ENCODE measurements at places on chromosomes 11 and 22.

GRCh38 chr22:37358917-37359316 lies 68.4 kb downstream of the ELFN2 start:
- H3K4me3 ChIP-seq = no peak overlapping the region
- H3K4me1 ChIP-seq = no peaks in the 10 kb centered on the region
- no peak overlapping the region for H3K27ac ChIP-seq

GRCh38 chr11:77999446-78000030 lies 5.1 kb upstream of the INTS4 start:
- 0 out of 2 replicates have a peak, but pooled peaks cover 3% of the 10 kb centered on the region for H3K4me1 ChIP-seq
- no peak for DNase-seq
- no peaks in the 10 kb centered on the region for H3K27me3 ChIP-seq
- H3K4me3 ChIP-seq = no peak overlapping the region
- H3K36me3 ChIP-seq = no peaks in the 10 kb centered on the region

- H3K36me3 ChIP-seq = peaks cover 18% of the 10 kb centered on the region
- no peak for DNase-seq
- H3K27me3 ChIP-seq = no peaks in the 10 kb centered on the region
Measured at GRCh38 chr11:46075168-46075567, 46.1 kb downstream of the PHF21A start.

- no peak overlapping the region for H3K4me3 ChIP-seq
- no peak for DNase-seq
Measured at GRCh38 chr11:73428227-73428626, 52.0 kb downstream of the RELT start.

GRCh38 chr22:50444663-50445062 lies 30.2 kb downstream of the SBF1 start:
- H3K4me3 ChIP-seq = no peak overlapping the region
- no peak for DNase-seq
- H3K36me3 ChIP-seq = peaks cover 6% of the 10 kb centered on the region
- no peaks in the 10 kb centered on the region for H3K27me3 ChIP-seq
- no peak overlapping the region for H3K27ac ChIP-seq
- H3K4me1 ChIP-seq = no peaks in the 10 kb centered on the region

GRCh38 chr11:47480762-47481161 lies 31.8 kb upstream of the RAPSN start:
- DNase-seq = no peak
- no peak overlapping the region for H3K27ac ChIP-seq
- H3K27me3 ChIP-seq = no peaks in the 10 kb centered on the region
- H3K4me3 ChIP-seq = no peak overlapping the region

DNA sequence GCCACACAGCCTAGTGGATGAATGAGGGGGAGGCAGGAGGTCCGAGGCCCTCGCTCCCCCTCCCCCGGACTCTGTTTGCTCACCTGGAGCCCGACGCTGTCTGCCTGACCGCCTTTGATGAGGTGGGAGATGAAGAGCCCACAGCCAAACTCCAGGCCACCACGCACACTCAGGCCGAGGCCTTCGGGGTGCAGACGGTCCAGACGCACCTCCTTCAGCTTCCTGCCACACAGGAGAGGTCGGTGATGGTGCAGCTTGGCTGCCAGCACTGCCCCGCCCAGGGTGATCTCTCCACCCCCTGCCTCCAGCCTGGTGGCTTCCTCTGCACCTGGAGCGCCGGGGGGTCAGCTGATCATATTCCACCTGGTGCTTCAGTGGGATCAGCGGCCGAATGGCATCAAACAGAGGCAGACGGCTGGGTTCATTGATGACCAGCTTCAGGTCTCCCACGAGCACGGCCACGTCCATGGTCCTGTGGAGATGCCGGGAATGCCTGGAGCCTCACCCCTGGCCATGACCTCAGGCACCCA lies 13.1 kb downstream of the USH1C start:
- no peaks in the 10 kb centered on the region for H3K36me3 ChIP-seq
- DNase-seq = no peak
- H3K4me3 ChIP-seq = no peak overlapping the region
- H3K4me1 ChIP-seq = no peaks in the 10 kb centered on the region

DNA sequence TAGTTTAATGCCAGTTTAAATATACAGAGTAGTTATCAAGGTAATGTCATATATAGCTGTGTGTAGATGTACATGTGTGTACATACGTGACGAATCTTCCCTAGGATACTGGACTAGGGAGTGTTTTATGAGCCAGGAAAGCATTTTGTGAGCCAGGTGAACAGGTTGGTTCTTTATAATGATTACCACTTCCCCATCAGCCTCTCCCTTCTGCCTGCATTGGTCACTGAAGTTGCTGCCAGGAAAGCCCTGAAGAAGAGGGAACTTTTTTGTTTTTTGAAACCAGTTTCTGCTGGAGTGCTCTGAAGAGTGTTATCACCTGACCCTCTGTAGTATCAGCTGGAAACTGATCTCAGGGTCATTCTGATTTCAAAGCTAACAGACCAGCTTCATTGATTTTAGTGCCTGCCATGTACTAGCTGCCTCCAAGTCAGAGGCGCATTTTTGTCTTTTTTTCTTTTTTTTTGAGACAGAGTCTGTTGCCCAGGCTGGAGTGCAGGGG lies 14.2 kb upstream of the ST14 start:
- H3K4me3 ChIP-seq = no peak overlapping the region
- H3K4me1 ChIP-seq = no peaks in the 10 kb centered on the region
- DNase-seq = no peak
- no peak overlapping the region for H3K27ac ChIP-seq

DNA sequence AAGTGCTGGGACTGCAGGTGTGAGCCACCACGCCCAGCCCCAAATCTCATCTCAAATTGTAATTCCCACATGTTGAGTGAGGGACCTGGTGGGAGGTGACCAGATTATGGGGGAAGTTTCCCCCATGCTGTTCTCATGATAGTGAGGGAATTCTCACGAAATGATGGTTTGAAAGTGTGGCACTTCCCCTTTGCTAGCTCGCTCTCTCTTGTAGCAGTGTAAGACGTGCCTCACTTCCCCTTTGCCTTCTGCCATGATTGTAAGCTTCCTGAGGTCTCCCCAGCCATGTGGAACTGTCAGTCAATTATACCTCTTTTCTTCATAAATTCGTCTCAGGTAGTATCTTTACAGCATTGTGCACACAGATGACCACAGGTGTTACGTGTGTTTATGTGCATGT lies 357.8 kb downstream of the CADM1 start:
- no peaks in the 10 kb centered on the region for H3K4me1 ChIP-seq
- no peaks in the 10 kb centered on the region for H3K36me3 ChIP-seq
- H3K4me3 ChIP-seq = no peak overlapping the region
- DNase-seq = no peak

DNA sequence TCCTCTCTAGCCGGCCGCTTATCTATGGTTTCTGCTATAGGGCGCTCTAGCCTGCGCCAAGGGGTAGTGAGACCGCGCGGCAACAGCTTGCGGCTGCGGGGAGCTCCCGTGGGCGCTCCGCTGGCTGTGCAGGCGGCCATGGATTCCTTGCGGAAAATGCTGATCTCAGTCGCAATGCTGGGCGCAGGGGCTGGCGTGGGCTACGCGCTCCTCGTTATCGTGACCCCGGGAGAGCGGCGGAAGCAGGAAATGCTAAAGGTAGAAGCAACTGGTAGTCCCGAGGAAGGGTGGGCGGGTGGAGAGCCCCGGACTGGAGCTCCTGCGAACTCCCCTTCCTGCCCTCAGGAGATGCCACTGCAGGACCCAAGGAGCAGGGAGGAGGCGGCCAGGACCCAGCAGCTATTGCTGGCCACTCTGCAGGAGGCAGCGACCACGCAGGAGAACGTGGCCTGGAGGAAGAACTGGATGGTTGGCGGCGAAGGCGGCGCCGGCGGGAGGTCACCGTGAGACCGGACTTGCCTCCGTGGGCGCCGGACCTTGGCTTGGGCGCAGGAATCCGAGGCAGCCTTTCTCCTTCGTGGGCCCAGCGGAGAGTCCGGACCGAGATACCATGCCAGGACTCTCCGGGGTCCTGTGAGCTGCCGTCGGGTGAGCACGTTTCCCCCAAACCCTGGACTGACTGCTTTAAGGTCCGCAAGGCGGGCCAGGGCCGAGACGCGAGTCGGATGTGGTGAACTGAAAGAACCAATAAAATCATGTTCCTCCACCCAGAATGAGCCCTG lies at the start of the genes LBHD1 and UQCC3:
Gene LBHD1, minus strand, starts transcription at position 660 of the 782 bp plus-strand sequence. CDS start 2,236 bp downstream, outside the sequence.
Gene UQCC3, plus strand, starts transcription at position 66 of the 782 bp plus-strand sequence. Its CDS starts 73 bp downstream, at position 139.
- H3K36me3 ChIP-seq = peaks cover 46% of the 10 kb centered on the region
- no peaks in the 10 kb centered on the region for H3K27me3 ChIP-seq
- DNase-seq = peak; percentile 83
- H3K4me3 ChIP-seq = peak within 1 kb of the TSS; percentile 99
- H3K27ac ChIP-seq = no peak within 1 kb of the TSS
- H3K4me1 ChIP-seq = no peaks in the 10 kb centered on the region

DNA sequence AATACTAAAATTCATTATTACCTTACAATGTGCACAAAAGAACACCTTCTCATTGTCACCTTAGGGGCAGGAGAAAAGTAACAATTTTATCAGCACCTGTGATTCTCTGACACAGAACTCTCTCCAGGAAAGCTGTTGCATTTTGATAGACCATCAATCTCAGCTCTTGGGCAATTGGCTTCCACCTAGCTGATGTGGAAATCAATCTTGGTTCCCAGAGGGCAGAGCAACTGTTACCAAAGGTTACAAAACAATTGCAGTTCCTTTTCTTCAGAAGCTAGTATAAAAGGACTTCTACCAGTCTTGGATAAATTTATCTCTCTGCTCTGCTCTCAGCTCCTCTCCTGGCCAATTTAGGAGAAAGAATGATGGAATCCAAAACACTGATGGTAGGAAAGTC lies 157.8 kb upstream of the DDI1 start:
- H3K4me1 ChIP-seq = no peaks in the 10 kb centered on the region
- H3K27ac ChIP-seq = no peak overlapping the region
- no peak overlapping the region for H3K4me3 ChIP-seq
- H3K27me3 ChIP-seq = no peaks in the 10 kb centered on the region
- peaks cover 3% of the 10 kb centered on the region for H3K36me3 ChIP-seq

DNA sequence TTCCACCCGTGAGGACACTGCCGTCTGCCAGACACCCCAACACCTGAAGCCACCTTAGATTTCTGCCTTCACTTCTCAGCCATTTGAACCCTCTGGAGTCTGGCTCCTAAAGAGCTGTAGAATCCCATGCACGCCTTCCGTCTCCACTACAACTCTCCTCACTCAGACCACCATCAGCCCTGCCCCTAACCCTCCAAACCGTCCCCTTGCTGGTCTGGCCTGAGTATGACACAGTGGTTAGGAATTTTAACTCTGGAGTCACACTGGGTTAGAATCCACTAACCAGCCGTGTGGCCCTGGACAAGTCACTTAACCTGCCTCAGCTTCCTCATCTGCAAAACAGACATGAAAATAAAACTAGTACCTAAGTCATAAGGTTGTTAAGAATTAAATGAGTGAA lies 3.0 kb downstream of the CNIH2 start:
- H3K27ac ChIP-seq = no peak overlapping the region
- no peak overlapping the region for H3K4me3 ChIP-seq
- H3K27me3 ChIP-seq = no peaks in the 10 kb centered on the region
- no peaks in the 10 kb centered on the region for H3K4me1 ChIP-seq
- no peak for DNase-seq

DNA sequence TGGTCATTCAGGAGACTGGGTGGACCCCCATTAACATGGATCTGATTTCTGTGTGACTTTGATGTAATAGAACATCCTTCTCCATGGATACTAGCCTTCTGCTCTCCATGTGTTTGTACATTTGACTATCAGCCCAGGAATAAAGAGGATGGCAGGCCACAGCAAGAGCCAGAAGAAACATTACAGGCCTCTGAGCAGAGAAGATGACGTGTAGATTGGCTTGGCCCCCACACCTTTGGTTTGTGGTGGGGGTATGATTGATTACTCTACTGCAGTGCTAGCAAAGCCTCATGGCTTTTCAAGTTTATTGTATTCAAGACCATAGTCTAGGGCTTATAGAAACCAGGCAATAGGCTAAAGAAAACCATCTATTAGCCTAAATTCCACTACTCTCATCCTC lies 77.0 kb downstream of the GRAMD1B start:
- no peaks in the 10 kb centered on the region for H3K27me3 ChIP-seq
- H3K4me1 ChIP-seq = no peaks in the 10 kb centered on the region
- H3K27ac ChIP-seq = no peak overlapping the region
- H3K36me3 ChIP-seq = no peaks in the 10 kb centered on the region

DNA sequence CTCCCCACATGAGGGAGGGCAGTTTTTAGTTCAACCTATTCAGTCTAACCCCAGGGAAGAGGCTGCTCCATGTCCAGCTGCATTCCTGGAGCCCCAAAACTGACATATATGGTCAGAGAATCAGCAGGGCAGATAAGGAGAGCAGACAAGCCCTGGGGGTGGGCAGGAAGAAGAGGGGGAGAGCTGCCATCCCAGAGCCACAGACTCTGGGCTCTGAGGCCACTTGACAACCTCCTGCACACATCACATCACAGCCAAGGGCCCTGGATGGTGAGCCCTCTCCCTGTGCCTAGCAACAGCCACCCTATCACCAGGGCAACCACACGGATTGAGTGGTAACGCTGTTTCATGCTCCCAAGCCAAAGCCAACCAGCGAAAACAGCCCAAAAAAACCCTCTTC lies 3.1 kb downstream of the ARHGAP1 start:
- DNase-seq = no peak
- no peak overlapping the region for H3K4me3 ChIP-seq
- H3K4me1 ChIP-seq = no peaks in the 10 kb centered on the region
- H3K36me3 ChIP-seq = peaks cover 21% of the 10 kb centered on the region

- H3K27ac ChIP-seq = no peak overlapping the region
- DNase-seq = no peak
- no peaks in the 10 kb centered on the region for H3K27me3 ChIP-seq
- no peak overlapping the region for H3K4me3 ChIP-seq
Measured at GRCh38 chr22:35219012-35219411, 38.3 kb upstream of the HMGXB4 start.

GRCh38 chr11:1034001-1034400 lies 2.5 kb downstream of the MUC6 start:
- no peak overlapping the region for H3K27ac ChIP-seq
- no peak for DNase-seq
- H3K4me3 ChIP-seq = no peak overlapping the region
- no peaks in the 10 kb centered on the region for H3K27me3 ChIP-seq
- H3K4me1 ChIP-seq = no peaks in the 10 kb centered on the region

GRCh38 chr22:21599053-21599893 lies 30.5 kb downstream of the YDJC start:
- H3K27ac ChIP-seq = no peak overlapping the region
- DNase-seq = peak; percentile 55
- H3K27me3 ChIP-seq = no peaks in the 10 kb centered on the region
- no peak overlapping the region for H3K4me3 ChIP-seq
- peaks cover 17% of the 10 kb centered on the region for H3K36me3 ChIP-seq

- peak overlapping the region; percentile 98 for H3K4me3 ChIP-seq
- H3K36me3 ChIP-seq = peaks cover 40% of the 10 kb centered on the region
- DNase-seq = peak; percentile 65
- H3K4me1 ChIP-seq = no peaks in the 10 kb centered on the region
- H3K27me3 ChIP-seq = no peaks in the 10 kb centered on the region
Measured at GRCh38 chr11:66268952-66269905, 790 bp downstream of the RAB1B start.

DNA sequence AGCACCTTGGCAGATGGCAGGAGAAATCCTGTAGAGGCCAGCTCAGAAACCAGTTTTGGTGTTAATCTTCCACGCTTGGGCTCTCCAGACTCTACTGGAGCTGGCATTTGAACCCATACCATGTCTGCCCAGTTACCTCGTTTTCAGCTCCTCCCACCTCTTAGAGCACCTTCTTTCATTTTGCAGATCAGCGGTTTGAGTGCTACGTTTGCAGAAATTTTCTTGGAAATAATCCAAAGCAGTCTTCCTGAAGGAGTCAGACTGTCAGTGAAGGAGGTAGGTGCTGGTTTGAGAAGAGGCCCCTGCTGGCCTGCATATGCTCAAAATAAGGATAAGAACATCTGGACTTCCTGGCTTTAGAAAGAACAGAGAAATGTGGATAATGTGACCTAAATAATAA lies 13.7 kb downstream of the COA4 start:
- H3K4me3 ChIP-seq = no peak overlapping the region
- no peaks in the 10 kb centered on the region for H3K27me3 ChIP-seq
- no peak for DNase-seq
- no peaks in the 10 kb centered on the region for H3K4me1 ChIP-seq
- peaks cover 15% of the 10 kb centered on the region for H3K36me3 ChIP-seq
